RKO (cell line): ENCODE measurements at places on chromosomes 1 and 21.

DNA sequence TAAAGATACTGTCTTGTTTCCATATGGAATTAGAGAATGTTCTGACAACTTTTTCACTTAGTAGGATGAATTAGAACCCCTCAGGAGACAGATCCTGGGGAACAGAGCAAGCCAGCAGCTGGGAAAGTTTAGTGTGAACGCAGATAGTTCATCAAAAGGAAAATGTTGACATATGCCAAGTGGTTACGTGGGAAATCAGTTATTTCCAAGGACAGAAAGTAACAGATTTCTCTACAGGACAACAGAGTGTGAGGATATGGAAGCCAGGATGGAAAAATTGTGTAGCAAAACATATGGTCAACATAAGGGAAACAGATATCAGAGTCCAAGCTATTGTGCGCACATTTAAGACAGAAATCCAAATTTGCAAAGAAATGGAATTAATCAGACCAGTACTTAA, 419.5 kb downstream of the LRRIQ3 start:
- no peak for DNase-seq

DNA sequence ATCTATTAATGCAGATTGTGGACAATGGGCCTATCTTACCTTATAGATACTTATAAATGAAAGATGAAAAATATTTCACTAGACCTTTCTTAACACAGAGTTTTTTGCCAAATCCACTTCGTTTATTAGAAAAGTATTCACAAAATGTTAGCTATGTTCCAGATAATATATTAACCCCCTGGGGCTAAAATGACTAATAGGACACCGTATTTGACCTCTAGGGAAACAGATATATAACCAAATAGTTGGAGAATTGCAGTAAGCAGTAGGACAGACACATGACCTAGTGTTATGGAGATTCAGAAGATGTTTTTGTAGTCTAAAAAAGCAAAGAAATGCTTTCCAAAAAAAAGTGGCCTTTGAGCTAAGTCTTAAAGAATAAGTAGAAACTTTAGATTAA, 106.9 kb downstream of the SEC16B start:
- no peak for DNase-seq

DNA sequence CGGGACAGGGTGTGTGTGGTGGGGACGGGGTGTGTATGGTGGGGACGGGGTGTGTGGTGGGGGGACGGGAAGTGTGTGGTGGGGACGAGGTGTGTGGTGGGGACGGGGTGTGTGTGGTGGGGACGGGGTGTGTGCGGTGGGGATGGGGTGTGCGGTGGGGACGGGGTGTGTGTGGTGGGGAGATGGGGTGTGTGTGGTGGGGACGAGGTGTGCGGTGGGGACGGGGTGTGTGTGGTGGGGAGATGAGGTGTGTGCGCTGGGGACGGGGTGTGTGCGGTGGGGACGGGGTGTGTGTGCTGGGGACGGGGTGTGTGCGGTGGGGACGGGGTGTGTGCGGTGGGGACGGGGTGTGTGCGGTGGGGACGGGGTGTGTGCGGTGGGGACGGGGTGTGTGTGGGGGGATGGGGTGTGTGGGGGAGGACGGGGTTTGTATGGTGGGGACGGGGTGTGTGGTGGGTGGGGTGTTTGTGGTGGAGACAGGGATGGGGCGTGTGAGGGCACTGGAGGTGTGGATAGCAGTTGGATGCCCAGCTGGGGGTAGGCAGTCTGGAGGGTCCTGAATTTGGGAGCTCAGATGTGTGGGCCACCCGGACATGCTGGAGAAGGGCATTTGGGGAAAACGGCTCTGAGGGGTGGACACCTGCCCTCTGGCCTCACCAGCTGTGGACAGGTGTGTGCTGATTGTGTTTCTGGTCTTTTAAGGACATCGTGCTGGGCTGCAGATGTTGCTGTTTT, 16.9 kb downstream of the IBA57 start:
- no peak for DNase-seq

- peak; percentile 32 for DNase-seq
These were observed 10.4 kb downstream of the BCAN start for GRCh38 chr1:156652131-156652991.

DNA sequence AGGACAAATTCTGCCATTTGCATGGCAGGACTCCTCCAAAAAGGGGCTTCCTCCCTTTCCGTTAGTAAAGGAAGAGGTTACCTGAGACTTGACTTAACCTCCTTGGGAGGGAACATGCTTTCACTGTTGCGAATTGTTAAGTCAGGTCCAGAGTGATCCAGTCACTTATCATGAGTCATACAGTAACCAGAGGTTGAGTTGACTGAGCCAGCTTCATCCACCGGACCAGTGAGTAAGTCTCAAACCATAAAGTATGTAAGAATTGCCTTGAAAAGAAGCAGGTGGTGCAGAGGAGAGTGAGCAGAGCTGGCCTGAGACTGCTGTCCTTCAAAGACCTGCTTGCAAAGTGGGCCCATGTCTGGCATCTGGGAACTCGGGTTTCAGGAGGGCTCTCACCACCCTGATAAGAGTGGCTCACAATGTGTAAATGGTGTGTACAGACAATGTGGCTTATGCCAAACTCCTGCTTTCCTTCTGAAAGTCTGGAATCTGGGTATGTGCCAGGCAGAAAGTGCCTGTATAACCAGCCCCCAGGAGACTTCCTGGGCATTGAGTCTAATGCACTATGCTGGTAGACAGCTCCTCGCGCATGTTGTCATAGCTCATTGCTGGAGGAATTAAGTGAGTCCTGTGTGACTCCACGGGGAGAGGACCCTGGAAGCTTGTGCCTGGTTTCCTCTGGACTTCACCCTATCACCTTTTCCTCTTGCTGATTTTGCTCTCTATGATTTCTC, 84.3 kb upstream of the KLHDC7A start:
- peak; percentile 49 for DNase-seq

DNA sequence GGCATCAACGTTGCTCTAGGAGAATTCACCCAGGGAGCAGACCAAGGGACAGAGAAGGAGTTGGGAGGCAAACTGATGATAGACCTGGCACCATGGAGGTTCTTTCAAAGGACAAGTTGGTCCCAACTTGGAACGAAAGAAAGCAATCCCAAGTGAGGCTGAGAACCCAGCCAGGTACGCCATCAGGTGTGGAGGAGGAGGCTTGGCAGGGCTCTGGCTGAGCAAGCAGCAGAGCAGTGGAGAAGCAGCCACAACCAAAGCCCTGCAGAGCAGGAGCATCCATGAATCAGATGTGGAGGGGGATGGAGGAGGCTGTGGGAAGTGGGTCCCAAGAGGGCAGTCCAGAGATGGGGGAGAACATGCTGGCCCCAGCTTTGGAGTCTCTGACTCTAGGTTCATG, 36.3 kb upstream of the RBM15 start:
- DNase-seq, result no peak

DNA sequence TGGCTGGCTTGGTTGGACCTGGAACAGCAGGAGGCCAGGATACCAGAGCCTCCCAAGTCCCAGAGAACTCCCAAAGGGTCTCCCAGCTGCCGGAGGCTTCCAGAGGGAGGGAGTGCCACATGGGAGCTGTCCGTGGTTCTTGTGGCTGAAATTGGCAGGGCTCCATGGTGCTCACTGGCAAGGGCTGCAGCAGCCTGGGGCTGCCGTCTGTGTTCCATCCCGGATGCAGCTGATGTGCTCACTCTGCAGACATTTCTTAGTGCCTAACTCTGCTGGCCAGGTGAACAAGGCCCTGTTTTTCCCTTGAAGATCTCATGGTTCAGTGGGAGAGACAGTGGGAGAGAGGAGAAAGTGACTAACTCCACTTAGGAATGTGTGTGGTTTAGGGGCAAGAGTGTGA, 261.1 kb downstream of the CAMTA1 start:
- peak; percentile 49 for DNase-seq

GRCh38 chr1:151210830-151211229, 12.5 kb downstream of the PIP5K1A start:
- peak; percentile 38 for DNase-seq

DNA sequence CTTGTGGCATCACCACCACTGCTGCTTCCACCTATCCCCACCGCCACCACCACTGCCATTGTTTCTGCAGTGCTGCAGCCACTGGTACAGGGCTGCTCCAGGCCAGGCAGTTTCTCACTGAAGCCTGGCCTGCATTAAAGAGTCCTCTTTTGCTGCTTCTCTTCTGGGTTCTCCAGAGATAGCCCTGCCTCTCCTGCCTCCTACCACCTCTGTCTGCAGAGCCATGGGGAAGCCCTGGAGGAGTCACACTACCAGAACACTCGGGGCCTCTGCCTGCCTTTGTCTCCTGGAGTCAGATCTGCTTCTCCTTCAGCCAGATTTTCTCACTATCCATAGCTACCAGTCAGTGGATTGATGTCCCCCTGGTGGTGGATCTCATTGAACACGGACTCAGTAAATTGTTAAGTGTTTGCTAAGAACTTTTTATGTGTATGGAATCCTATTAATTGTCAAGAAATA, 37.7 kb upstream of the DDAH1 start:
- DNase-seq, result peak; percentile 22

DNA sequence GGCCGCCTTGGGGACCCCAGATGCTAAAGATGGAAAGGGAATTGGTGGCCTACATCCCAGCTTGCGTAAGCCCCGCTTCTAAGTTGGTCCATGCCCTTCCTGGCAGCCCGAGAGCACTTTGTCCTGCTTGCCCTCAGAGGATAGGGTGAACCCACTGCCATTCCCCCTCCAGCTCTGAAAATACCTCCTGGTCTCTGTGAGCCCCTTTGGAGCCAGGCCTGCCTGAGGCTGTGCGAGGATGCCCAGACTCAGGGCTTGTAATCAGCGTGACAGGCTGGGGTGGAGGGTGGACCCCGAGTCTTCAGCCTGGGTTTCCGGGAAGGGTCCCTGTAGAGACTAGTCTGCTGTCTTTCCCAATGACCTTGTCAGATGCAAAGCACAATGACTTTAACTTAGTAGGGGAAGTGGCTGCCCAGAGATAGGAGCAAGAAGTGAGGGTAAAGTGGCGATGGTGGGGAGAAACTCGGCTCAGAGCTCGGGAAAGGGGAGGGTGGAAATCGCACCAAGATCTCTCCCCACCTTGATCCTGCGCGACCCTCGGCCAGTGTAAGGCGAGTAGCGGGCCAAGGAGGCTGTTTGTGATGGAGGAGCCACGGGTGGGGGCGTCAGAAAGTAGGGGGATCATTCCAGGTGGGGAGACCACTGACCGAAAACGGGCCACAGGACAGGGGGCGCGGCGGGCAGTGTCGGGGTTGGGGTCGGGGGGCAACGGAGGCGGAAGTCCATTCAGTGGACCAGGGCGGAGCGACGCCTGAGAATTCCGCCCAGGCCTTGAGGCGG, 2.7 kb upstream of the HES3 start:
- no peak for DNase-seq

GRCh38 chr1:99603699-99604560, 42.0 kb upstream of the PALMD start:
- no peak for DNase-seq

DNA sequence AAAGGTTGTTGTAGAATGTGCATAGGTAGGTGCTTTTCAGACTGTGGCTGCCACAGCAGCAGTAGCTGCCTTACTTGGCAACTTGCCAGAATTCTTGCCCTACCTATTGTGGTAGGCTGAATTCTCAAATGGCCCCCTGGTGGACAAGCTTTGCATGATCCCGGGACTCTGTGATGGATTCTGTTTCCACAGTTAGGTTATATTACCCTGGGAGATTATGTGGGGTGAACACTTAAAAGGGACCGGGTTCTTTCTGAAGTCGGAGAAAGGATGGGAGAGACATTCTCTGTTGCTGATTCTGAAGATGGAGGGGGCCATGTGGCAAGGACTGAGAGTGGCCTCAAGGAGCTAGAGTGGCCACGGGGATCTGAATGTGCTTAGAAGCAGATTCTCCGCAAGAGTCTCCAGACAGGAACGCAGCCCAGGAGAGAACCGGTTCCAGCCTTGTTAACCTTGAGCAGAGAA, 32.1 kb upstream of the KCNE1 start:
- DNase-seq, result peak; percentile 82

- no peak for DNase-seq
These were observed 4.0 kb upstream of the CSF3R start for GRCh38 chr1:36486439-36487335.

- no peak for DNase-seq
These were observed 29.7 kb downstream of the PER3 start for GRCh38 chr1:7813677-7814373.

DNA sequence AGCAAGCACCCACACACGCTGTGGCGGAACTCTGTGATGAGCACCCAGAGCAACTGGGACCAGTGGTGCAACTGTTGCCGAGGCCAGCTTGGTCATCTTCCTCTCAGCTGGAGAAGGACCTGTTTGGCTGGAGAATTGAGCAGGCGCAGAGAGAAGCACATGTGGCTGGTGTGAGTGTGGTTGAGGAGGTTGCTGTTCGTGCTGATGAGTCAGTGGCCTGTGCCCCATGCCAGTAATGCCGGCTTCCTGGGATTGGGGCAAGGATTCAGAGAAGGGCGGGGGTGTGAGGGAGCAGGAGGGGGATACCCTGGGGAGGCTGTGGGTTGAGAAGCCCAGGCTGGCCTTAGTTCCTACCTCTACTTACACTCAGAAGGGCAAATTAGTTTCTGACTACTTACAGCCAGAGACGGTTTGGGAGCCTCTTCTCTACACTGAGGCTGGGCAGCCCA, 57.5 kb upstream of the EPS8L3 start:
- peak; percentile 52 for DNase-seq

DNA sequence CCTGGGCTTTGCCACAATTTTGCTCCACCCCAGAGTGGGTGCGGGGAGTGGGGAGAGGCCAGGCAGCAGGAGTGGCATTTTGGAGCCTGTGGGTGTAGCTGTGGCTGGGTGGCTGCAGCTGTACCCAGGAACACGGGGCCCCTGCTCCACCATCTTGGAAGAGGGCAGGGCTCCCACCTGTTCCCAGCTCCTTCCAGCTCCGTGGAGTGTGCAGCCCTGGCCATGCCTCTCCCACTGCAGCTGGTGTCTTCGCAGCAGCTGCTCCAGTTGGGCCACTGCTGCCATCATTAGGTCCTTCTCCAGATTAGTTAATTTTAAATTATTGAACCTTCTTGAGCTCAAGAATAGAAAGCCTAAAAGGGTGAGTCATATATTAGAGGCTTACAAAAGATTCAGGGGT, 17.6 kb downstream of the FAM20B start:
- no peak for DNase-seq

- DNase-seq, result no peak
These were observed 8.2 kb upstream of the RYR2 start for GRCh38 chr1:237033804-237034203.

DNA sequence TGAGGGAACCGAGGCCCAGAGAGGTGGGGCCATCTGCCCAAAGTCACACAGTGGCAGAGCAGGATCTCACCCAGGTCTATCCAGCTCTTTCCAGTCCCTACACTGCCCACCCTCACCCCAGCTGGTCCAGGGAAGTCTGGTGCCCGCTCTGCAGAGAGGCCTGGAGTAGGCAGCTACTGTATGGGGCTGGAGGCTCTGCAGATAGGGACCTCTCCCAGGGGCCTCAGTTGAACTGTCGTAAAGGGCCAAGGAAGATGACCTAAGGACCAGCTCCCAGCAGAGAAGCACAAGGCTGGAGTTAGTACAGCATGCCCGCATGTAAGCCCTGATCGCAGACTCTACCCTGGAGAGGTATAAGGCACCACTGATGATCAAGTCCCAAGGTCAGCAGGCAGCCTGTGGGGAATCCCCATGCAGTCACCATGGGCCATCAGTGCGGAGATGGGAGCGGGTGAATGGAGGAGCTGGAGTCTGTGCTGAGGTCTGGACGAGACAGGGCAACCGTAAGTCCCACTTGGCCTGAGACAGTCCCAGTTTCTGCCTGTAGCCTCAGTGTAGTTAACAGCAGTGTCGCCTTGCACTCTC, 320.2 kb downstream of the MATN1 start:
- DNase-seq, result no peak

GRCh38 chr1:84504580-84505492, 1.4 kb upstream of the SPATA1 start:
- peak; percentile 74 for DNase-seq
